ENCODE measurements at places on chromosomes 1 and 21.

GRCh38 chr1:88936760-88937342, 45.5 kb upstream of the GTF2B start:
- no peak for DNase-seq

- DNase-seq = no peak
These were observed 28.6 kb upstream of the LRRC3 start for GRCh38 chr21:44426663-44427191.

DNA sequence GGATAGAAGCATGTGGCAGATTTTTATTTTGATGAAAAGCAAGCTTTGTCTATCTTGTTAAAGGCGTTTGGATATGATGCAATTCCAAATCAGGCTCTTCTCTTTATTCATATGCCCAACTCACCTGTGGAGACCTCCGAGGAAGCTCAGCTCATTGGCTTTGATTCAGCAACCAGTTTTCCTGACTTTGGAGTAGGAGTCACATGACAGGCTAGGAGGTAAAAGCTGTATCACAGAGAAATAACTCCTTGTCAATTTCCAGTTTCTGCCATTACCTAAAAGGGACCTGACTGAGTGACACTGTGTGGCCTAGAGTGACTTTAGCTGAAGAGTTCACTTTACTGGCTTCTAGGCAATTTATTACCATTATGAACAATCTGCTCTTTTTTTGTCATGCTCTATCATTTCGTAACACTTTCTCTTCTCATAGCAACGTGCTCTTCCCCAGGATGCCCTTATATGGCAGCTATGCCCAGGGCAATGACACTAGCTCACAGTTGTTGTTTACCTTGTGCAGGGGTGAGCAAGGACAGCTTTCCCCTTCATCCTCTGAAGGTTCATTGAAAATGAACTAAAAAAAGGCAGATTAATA, 107.2 kb downstream of the KCNK1 start:
- no peak for DNase-seq

DNA sequence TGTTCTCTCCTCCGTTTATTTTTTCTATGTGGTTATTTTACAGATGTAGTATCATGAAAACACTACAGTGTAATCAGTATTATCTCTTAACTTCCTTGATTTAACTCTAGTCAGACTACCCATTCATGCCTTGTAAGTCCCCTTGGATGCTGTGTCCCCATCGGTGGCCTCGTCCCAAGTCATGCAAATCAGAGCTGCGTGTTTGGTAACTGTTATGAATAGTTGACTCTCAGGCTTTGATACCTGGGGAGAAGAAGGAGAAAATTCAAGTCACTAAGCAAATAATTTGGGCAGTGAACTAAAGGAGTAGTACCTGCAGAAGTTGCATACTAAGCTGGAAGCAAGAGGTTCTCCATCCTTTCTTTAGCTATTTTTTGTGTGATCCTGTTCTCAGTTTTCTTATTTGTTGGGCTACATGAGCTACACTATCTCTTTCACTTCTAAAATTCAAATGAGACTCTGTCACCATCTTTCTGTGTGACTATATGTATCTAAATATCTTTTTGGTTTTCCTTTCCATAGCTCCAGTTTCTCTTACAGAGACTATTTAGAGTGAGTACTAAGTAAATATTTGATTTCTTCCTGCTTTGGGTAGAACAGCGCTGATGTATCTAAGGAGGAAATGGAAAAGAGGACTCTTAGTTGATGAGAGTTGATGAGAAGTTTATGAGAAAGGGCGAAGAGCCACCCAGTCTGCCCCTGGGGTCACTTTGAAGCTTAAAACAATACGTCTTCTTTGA, 50.9 kb downstream of the VANGL2 start:
- no peak for DNase-seq

DNA sequence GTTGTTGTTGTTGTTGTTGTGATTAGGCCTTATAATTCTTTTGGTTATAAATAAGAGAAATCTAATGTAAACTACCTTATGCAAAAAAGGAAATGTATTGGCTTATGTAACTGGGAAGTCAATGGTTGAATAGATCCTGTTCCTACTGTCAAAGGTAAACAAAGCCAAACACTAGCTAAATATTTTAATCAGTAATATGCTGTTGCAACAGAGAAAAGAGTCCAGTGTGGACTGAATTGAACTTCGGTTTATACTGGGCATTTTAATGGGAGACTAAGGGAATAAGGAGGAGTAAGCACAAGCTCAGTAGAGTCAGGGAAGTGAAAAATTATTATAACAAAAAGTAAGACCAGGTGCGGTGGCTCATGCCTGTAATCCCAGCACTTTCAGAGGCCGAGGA, 15.4 kb downstream of the MSH4 start:
- no peak for DNase-seq
